Nucleus accumbens (tissue), 56 donors: ENCODE measurements at places on chromosomes 2 and 18.

- no peak for DNase-seq
Measured at GRCh38 chr2:101930019-101930418, 61.7 kb upstream of the IL1R2 start.

DNA sequence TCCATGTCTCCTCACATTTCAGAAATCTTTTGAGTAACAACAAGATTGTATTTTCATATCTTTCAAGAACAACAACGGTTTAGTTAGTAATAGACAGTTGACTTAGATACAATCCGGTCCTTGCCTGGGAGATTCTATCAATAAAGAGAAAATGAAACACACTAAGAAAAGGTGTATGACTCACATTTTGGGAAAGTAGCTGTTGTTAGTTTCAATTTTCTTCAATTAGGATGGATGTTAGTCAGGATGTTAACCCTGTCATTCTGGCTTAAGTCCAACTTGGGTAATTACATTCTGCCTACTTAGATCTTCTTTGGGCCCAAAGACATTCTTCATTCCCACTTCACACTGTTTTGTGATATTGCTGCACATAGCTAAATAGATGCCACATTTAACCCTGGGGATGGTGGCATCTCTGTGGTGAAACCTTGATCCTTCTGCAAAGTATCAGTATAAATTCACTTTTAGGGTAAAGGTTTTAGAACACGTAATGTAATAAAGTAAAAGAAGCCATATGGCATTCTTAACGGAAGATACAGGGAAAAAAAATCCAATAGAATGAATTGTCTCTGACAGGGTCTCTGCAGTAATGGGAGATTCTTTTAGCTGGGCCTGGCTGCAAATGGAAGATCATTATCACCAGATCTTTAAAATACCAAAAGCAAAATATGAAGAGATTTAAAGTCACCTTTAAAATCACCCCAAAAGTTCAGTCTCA lies 365.5 kb downstream of the FIGN start:
- DNase-seq: no peak

DNA sequence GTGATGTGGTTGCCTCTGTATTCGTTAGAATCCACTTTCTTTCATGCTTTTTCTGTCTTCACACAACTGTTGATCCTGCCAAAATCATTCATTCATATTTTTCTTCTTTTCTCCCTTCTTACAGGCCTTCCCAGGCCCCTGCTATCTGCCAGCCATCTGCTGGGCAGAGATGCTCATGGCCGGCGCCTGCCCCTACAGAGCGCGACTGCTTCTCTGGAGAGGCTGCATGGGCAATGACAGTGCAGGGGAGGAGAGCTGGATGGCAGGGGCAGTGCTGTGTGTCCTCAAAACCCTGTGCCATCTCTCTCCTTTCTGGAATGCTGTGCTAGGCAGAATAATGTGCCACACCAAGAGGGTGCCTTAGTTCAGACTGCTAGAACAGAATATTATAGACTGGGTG lies 125.2 kb downstream of the INHBB start:
- no peak for DNase-seq

GRCh38 chr2:19872302-19872701 lies 29.5 kb downstream of the TTC32 start:
- no peak for DNase-seq

GRCh38 chr2:224157655-224158054 lies 118.6 kb upstream of the SERPINE2 start:
- DNase-seq: no peak

GRCh38 chr2:105592288-105592687 lies 152.4 kb upstream of the NCK2 start:
- DNase-seq: no peak

- DNase-seq: no peak
Measured at GRCh38 chr18:60421356-60422118, 49.0 kb upstream of the MC4R start.

DNA sequence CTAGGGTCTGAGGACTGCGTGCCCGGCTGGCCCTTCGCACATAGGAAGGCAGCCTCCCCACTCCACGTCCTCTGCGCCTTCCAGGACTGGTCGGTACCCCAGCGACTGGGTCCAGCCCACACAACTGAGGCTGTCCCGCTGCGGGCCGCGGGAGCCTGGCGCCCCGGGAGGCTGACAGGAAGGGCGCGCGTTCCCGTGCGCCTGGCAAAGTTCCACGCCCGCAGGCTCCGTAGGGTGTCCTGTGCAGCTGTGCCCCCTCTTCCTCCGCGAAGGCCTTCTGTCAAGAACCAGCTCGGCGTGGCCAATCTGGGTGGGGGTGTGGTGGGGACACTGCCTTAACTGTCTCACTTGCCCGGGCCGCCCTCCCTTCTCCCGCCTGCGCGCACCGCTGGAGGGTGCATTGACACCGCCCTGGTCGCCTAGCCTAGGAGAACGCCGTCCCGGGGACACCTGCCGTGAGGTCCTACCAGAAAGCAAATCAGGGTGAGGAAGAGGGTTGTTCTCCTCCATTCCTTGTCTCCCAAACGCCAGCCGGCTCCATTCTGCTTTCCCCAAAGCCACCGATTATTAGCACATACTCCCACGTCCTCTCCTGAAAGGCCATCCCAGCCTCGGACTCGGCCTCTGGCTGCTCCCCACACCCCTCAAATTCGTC lies 618 bp upstream of the LYPD1 start:
- DNase-seq: no peak

- DNase-seq: no peak
Measured at GRCh38 chr2:7683196-7683595, 766.0 kb downstream of the RNF144A start.

DNA sequence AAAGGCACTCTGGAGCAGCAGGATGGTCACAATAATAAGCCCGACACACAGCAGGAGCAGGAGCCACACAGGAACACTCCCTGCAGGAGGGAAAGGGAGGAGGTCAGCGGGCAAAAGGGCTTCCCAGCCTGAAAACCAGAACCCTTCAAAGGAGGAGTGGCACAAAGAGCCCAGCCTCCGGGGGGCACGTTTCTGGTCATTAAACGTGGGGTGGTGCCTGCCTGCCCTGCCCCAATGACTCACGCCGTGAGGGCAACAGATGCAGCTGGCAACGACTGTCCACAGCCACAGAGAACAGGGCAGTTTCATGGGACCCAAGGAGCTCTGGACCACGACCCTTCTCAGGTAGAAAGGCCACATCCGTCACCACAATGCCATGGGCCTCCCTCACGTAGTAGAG lies 3.0 kb downstream of the PREB start:
- no peak for DNase-seq

DNA sequence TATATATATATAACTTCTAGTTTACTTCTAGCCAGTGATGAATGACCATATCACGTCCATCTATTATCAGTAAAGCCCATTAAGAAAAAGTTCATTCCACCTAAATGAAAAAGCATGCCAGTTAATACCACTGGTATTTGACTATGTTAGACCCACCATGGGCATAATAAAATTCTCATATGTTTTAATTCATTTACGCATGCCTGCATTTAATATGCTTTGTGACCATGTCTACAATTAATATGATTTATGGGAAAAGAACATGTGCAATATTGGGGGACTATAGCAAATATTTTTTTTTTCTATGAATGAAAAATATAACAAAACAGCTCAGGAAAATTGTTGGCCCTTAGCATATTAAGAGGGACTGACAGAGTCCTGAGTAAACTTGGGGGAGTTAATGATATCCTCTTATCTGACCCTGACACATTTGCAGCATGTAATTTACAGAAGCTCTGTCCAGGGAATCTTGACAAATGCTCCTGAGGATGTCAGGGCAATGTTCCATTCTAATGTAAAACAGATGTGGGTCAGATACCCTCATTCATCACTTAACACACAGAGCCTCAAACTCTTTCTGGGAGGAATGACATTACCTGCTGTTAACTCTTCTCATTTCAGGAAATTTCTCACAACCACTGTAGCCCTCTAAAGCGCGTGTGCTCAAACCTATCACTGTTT lies 90.6 kb downstream of the PAX3 start:
- no peak for DNase-seq

- DNase-seq: no peak
Measured at GRCh38 chr2:10500601-10501361, 52.7 kb upstream of the ODC1 start.

DNA sequence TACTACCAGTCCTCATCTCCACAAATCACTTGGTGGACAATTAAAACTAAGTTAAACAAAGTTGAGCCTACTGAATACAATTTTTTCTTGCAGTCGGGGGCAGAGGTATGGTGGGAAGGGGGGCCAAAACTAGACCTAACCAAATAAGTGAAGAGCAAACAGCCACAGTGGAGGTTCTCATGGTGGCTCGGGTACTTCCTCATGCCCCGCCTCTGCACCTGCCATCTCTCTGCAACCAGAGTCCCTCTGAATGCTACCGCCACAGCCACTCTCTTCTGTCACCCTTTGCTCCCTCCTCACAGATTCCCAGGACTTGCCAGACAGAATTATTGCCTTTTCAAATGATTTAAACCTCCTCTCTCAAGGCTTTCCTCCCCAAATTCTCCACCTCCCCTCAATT lies 204.2 kb downstream of the TMEM247 start:
- DNase-seq: no peak

DNA sequence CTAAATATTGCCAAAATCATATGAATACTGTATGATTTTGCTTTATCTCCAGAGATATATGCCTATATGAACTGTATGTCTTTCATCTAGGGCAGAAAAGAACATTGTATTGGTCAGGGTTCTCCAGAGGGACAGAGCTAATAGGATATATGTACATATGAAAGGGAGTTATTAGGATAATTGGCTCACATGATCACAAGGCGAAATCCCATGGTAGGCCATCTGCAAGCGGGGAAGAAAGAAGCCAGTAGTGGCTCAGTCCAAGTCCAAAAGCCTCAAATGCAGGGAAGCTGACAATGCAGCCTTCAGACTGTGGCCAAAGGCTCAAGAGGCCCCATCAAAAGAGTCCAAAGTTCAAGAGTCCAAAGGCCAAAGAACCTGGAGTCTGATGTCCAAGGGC lies 209.9 kb downstream of the RNF144A start:
- DNase-seq: no peak

DNA sequence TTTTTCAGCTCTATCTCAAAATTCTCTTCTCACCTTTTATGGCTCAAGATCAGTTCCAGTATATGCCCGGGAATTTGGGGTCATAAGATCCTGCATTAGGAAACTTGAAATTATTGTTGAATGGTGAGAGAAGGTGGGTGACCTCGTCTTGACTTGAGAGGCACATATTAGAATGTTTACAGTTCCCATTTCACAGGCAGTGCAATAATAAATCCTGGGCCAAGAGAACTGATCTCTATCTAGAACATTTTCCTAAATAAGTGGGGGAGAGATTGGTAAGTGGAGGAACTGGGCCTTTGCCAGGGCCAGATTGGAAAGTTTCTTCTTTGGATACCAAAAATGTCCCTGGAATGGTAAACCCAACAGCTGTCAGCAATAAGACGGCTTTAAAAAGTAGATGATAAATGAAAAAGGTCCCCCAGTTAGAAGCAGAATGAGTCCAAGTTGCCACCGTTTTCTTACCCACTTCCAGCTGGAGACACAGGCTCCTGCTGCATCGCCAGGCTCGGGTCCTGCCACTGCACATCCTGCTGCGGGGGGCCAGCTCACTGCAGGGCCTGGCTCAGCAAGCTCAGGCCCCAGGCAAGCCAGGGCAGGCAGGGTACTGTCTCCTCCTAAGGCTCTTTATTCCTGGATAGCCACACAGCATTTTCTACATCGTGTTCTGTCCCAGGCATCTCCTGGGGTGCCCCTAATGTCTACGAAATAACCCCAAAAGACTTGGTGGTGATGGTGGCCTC lies 126.4 kb upstream of the EPAS1 start:
- no peak for DNase-seq

GRCh38 chr2:232418466-232419244 lies 12.0 kb downstream of the ALPG start:
- no peak for DNase-seq

DNA sequence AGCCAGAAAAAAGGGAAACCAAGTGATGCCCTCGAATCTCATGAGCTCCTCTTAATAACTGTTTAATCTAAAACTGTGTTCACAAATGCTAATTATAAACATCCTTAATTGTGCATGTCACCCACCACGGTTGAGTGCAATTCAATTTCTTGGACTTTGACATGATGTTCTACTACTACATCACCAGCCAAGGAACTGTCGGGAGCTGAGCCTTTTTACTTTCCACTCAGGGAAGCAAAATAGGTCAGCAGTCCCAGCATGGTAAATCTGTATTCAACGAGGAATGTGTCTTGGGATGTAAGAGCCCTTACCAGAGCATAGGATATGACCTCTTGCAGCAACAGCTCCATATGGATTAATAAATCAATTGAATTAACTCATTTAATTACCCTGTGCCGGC lies 20.8 kb upstream of the REG3G start:
- DNase-seq: no peak

GRCh38 chr2:33859811-33860461 lies 260.8 kb upstream of the FAM98A start:
- DNase-seq: no peak

DNA sequence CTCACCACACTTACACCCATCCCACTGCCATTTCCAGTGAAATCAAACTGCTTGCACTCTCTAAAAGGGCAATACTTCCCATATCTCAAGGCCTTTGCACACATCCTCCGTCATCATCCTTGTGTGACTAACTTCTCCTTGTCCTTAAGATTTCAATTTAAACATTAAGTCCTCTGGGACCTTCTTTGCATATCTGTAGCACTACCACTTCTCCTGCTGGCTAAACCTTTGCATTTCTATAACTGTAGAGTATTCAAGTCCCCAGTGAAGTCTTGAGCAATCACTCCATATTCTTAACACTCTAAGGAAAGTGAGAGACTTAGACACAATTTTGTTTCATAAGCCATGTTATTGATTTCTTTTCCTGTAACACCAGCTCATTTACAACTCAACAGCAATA lies 136.8 kb upstream of the EPHA4 start:
- DNase-seq: no peak

DNA sequence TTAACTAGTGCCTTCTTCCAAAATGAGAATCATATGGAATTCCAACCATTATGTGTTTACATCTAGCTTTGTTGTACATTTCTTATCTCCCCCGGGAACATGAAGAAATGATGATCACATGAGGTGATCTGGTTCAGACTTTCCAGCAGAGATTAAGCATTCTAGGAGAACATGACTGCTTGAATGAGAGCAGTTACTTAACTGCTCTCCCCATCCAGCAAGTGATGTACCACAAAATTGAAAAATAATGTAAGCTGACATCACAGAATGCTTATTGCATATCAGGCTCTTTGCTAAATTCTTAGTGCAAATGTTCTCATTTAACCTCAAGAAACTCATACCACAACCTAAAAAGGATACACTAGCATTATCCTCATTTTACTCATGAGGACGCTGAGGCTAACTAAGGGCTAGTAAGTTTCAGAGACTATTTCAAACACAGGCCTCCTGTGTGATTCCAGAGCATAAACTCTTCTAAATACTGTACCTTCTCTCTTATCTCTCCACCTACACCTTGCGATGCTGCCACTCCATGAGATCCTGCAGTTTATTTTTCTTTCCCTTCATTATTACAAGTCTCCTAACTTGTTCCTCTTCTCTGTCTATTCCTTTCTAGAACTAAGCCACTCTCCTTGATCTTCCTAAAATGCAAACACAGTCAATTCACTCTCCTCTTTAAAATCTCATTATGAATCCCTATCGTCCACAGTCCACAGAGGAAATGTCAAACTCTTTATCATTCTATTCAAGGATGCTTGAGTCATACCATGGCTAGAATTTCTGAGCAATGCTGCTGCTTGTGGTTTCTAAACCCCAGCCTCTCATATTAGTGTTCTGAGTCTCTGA lies 1224.8 kb upstream of the ZEB2 start:
- DNase-seq: no peak

GRCh38 chr18:62710417-62710816 lies 4.9 kb upstream of the PHLPP1 start:
- DNase-seq: no peak

GRCh38 chr2:177129610-177130009 lies 83.0 kb upstream of the HNRNPA3 start:
- DNase-seq: no peak
